ENCODE measurements at places on chromosomes 4 and X. TPM values are rescaled to one million over a fixed set of nuclear protein-coding genes. Genes with fewer than 3 reads are reported as not detected.

The SHROOM4 gene
- total RNA-seq = 0.50 TPM

The YY2 gene
- total RNA-seq = 1.0 TPM

The GALNTL6 gene
- under 0.01 TPM for total RNA-seq

The TMEM150C gene
- total RNA-seq = 1.2 TPM

The HOPX gene
- 3.3 TPM for total RNA-seq

The ZCCHC12 gene
- under 0.01 TPM for total RNA-seq

The EGF gene
- total RNA-seq = 0.83 TPM

The KDR gene
- 0.26 TPM for total RNA-seq

The FRAS1 gene
- total RNA-seq = 1.8 TPM

The DMRTC1B gene
- total RNA-seq = not detected

The IGSF1 gene
- not detected for total RNA-seq

The GABRB1 gene
- not detected for total RNA-seq

The INTU gene
- 9.5 TPM for total RNA-seq

The ANKRD50 gene
- total RNA-seq = 21.3 TPM

The CSN3 gene
- not detected for total RNA-seq

The CT45A9 gene
- not detected for total RNA-seq

The AMTN gene
- not detected for total RNA-seq

The ZAR1 gene
- not detected for total RNA-seq

The TMEM156 gene
- total RNA-seq = 0.26 TPM

The PAGE1 gene
- total RNA-seq = not detected

The UGT2B7 gene
- total RNA-seq = not detected

The ADH6 gene
- not detected for total RNA-seq

The CSN1S1 gene
- total RNA-seq = not detected

The AGA gene
- 61.8 TPM for total RNA-seq

The FAM156B gene
- total RNA-seq = 6.2 TPM

The ADGRG2 gene
- total RNA-seq = under 0.01 TPM

The MAGEB5 gene
- total RNA-seq = not detected

The PLXNA3 gene
- total RNA-seq = 11.6 TPM

The CYLC1 gene
- total RNA-seq = not detected

The SPANXN4 gene
- not detected for total RNA-seq

The PROM1 gene
- total RNA-seq = 0.17 TPM

The PRDX4 gene
- 189 TPM for total RNA-seq
